ENCODE measurements at places on chromosomes 4 and X.

DNA sequence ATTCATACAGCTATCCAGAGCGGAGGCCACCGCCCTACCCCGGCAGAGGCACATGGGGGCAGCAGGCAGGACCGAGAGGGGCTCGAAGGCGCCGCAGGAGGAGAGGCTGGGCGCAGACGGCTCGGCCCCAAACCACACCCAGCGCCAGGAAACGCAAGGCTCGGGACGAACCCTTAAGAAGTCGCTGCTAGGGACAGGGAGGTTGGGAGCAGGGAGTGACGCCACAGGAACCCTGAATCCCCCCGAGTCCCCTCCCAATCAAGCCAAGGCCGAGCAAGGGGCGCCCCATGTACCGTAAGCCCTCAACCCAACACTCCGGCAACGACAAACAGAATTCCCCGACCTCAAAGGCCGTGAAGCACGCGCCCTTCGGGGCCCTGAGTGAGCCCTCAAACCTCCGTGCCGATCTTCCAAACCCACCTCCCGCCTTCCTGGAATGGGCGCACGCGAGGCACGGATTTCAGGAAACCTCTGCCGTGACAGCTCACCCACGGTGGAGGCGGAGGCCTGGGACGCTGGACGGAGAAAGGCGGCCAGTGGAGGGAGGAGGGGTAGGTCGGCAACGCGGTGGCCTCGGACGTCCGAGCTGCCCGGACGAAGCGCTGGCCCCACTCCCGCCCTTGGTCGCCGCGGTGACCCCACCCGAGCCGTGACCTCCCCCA, 1.8 kb downstream of the ZFYVE28 start:
- no peak for DNase-seq

DNA sequence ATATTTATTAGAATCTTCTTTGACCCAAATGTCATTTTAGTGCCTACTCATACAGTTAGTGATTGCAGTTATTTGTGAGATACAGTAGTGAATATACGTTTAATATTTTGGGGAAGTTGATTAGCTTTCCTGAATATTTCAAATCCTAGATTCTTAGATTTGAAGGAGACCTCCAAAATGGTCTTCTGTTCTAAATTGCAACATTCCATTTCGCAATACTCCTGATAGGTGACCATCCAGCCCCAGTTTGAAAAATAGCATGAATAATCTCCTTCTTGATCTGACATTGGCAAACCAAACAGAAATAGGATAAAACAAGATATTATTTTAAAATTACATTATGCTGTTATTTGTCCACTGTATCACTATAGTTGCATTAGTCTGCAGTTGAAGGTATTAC, 505.6 kb downstream of the GRID2 start:
- no peak for DNase-seq

DNA sequence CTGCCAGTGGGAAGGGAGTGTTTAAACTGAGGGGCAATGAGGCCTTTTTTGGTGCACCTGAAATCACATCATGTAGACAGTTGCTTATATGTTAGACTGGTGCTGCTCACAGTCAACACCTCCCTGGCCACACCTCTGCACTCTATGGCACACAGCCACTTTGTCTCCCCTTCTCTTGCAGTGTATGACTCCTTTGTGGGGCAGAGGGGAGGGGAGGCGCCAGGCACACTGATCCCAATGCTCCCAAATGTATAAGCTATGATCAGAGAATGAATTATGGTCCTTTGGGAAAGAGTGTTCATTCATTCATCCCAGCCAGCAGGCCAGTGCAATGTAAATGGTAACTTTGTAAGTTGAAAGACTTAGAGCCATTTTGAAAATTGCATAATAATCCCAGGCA, 4.6 kb upstream of the GPC3 start:
- DNase-seq: no peak

GRCh38 chrX:151153667-151154066, 22.7 kb upstream of the GPR50 start:
- DNase-seq: no peak

DNA sequence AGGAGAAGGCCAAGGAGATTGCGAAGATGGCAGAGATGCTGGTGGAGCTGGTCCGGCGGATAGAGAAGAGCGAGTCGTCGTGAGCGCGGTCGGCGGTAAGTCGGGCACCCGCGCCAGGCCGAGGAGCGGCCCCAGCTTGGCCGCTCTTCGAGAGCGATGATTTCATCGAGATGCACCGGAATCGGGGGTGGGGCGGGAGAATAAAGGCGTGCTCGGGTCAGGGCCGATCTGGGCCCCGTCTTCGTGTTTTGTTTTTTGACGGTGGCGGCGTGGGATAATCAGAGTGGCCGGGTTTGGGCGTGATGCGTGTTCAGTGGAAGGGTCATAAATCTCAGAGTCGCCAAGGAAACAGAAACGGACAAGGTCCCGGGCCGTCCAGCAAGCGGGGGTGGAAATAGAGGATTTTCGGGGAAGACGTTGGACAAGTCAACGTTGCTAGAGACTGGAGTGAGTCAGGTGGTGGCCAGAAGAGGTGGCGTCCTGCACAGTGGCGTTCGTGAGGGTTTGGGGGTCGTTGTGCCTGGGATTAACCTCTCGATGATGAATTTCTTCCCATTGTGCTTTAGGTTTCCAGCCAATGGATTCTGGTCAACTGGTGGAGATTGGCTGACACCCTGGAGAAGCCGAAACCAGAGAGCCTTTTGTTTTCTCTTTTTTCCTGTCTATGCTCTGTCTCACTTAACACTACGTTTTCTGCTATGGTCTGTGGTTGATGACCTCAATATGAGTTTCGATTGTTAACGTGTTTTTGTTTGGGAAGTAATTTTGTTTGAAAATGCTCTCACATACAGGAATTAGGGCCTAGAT, 882 bp downstream of the MRFAP1 start:
- peak; percentile 51 for DNase-seq

DNA sequence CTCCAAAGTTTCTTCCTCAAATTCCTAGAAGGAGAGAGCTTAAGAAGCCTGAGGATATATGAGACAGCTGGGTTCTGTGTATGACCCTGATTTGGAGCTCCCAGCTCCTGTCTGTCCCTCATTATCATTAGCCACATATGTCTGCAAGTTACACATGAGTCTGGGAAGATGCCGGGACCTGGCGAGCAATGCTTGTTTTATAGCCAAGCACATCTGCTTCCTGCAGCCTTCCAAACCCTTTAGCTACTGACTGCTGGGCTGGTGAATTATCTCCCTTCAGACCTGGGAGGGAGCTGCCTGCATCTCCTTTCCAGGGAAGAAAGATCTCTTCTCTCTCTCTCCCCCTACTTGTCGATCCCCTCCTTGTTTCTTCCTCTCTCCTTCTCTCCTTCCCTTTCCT, 556.7 kb upstream of the BOD1L1 start:
- no peak for DNase-seq

DNA sequence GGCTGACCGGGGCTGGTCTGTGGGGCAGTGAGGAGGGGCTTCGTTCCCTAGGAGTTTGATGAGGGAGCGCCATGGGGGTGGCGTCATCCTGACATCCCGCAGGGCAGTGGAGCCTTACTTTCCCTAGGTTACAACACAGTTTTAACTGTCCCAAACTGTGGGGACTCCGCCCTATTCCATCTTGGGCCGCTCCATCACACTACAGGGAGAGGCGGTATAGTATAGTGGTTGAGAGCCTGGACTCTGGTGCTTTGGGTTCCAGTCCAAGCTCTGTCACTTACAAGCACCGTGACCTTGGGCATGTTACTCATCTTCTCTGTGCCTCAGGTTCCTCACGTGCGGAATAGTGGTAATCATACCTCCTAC, 44.2 kb downstream of the ZNF185 start:
- no peak for DNase-seq

DNA sequence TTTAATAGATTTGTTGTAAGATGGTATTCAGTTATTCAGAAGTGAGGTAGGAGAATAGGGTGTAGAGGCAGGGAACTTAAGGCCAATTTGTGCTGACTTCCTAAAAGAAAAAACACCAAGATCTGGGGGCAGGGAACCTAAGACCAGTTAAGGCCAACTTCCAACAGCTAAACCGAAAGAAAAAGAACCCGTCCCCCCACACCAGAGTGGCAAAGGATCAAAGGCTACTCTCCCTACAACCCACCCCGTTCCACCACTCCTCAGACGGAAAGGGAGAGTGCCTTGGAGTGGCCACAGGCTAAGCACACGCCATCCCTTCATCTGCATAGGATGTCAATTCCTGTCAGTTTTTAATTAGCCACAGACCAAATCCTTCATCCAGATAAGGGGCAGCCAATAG, 3.7 kb upstream of the ZNF718 start:
- DNase-seq: no peak

- no peak for DNase-seq
These were observed 14.3 kb downstream of the CBR4 start for GRCh38 chr4:168995537-168996295.

- DNase-seq: no peak
These were observed 283.2 kb downstream of the DCHS2 start for GRCh38 chr4:154208424-154208823.

GRCh38 chrX:100695991-100696390, 35.9 kb downstream of the SYTL4 start:
- DNase-seq: no peak

DNA sequence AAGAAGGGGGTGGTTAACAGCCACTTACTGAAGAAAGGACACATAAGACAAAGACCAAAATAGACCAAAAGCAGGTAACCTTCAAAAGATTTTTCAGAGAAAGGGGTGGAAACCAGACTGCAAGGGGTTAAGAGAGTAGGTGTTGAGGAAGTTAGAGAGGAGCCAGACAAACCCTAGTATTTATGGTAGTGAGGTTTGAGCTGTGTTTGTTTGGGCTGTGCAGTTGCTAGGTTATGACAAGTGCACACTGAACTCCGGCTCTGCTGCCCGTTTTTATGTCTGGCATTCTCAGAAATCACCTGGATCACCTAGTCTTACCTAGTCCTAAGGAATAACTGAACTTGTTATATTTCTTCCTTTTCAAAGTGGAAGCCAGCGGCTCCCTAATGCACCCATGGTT, 22.9 kb upstream of the G3BP2 start:
- peak; percentile 61 for DNase-seq

Measured in CD4-positive, alpha-beta T cell treated with Interleukin-15 for 1 hour (primary cell).